ENCODE measurements at places on chromosomes 7 and 10.

DNA sequence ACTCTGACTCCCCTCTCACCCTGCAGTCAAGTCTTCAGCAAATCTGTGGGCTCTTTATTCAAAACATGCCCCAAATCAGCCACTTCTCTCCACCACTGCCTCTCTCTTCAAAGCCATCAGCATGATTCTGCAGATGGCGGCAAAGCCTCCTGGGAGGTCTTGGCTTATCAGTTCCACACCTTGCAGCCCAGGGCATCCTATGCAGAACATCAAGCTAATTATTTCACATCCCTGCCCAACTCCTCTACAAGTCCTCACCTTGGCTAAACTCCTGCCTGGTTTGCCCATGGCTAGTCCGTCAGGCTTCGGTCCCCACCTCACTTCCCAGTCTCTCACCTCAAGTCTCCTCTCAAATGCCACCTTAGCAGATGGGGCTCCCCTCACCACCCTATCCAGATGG, 70.2 kb downstream of the PIP4K2A start:
- no peak for DNase-seq

DNA sequence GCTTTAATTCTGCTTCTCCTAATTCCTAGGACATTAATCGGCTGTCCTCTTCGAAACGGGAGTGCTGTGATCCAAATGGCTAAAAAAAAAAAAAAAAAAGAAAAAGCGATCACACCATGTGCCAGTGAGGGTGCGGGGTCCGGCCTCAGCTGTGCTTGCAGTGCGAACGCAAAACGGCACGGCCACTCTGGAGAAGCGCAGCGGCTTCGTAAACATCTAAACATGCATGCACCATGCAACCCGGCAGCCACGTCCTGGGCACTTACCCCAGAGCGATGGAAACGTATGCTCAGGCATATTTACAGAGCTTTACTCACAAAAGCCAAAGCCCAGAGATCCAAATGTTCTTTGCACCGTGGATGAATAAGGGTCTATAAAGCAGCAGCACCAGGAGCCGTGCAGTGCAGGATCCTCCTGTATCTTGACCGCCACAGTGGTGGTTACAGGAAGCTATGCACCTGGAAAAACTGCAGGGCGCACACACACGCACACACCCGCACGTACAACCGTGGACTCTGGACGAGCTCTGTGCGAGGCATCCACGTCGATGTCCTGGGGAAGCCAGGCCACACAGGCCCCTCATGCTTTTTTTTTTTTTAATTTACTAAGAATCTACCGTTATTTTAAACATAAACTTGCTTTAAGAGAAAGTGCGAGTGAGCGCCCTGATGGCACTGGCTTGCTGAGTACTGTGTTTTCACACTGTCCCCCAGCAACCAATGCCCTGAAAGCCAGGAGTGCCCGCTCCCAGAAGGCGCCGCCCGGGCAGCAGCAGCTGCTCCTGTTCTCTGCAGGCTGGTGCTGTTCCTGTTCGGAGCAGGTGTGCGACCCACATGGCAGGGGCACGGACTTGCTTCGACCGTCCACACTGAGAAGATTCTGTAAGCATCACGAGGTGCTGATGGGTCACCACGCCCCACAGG, 25.0 kb downstream of the GPER1 start:
- no peak for DNase-seq

DNA sequence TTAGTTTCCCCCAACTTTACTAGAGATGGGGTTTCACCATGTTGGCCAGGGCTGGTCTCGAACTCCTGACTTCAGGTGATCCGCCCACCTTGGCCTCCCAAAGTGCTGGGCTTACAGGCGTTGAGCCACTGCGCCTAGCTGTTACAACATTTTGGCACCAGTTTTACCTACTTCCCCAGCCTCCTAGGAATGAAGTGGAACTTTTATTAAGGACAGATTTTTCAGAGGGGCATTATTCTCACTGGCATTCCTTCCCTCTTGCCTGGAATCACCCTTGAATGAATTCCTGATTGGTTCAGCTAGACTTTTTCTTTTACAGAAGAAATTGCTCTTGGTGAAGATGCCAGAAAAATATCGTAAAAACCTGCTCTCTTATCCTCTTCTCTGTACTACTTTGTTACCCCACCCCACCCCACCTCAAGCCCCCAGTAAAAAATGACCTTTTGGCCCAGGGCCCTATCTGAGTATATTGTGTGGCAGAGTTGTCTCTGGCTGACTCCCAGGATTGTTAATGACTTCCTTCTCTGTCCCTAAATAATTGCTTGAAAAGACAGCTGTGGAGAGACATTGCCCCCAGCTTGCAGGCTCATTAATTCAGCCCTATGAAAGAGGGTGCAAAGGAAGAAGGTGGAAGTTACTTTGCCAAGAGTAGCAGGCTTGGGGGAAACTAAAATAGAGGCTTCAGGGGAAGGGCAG, 189.6 kb downstream of the AUTS2 start:
- no peak for DNase-seq

DNA sequence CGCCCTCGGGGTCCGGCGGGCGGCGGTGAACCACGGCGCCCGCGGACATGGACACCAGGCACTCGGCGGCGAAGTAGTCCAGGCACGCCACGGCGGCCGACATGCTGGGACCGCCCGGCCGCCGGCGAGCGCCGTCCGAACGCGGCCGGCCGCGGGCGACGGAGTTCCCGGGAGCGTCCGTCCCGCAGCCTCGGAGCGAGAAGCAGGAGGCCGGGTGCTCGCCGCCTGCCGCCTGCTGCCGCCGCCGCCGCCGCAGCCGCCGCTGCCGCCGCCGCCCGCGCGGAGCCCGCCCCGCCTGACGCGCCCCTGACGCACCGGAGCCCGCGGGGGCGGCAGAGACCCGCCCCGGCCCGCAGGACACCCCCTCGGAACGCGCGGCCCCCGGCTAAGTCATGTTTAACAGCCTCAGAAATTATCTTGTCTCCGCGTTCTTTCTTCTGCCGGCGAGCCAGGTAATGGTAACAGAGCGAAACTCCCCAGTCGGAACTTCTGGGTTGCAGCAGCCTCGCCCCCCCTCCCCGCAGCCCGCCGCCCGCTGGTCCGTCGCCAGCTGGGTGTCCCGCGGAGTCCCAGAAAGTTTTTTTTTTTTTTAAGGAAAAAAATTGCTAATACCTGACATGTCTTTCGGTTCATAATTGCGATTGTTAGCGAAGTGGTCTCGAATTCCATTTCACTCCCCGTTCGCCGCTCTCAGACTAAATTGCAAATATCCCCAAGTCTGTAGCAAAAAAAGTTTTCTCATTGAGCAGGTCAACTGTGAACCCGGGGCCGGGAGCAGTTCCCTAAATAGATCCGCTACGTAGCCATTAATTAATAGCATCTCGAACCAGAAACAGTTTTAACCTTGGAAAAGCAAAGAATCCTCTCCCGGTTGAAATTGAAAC, at the start of gene KLF14:
Gene KLF14 (minus strand): TSS at position 277 of the 884 bp plus-strand sequence. CDS start 174 bp downstream, at position 103.
- peak; percentile 29 for DNase-seq

DNA sequence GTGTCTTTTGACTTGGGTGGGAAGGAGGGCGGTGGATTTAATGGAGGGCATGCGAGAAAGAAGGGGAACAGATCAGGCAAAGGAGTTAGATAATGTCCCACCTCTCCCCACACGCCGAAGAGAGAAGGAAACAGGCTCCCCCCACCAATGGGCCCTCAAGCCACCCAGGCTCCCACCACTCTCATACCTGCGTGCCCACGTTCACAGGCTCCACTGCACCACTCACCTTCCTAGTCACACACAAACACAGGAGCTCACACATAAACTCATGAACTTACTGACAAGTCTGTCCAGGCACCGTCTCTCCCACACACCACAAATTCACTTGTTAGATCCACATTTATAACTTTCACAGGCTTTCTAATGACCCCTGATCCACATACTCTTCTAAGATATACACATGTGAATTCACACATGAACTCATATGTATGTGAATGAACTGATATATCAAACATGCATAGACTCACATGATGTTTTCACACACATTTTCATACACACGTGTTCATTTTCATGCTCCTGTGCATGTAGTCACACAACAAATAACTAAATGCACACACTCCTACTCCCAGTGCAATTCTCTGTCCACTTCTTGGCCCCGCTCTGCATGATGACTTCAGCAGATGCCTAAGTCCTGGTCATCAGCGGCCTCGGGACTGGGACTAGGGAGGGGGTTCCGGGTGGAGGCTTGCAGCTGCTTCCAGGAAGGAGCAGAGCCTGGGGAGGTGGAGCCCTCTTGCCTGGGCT, 1.5 kb downstream of the LZTS2 start:
- DNase-seq: peak; percentile 26

DNA sequence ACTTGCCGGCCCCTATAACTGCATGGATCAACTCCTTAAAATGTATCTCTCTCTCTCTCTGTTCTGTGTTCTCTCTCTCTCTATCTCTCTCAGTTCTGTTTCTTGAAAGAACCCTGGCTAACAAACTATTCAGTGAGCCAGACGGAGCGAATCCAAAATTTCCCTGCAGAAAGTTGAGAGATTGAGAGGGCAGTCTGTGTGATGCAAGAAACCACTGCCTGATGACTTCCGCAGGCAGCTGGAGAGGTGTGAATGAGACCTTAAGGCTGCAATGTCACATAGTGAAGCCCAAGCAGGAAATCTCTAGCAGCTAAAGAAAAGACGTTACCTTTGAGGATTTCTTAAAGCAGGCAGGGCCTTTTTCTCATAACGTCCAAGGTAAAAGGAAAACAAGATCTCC, 17.3 kb downstream of the FAM107B start:
- DNase-seq: no peak

- DNase-seq: no peak
Measured at GRCh38 chr7:47568056-47568455, 13.9 kb downstream of the TNS3 start.
